ENCODE measurements at places on chromosomes 7 and 10. TPM values are rescaled to one million over a fixed set of nuclear protein-coding genes. Genes with fewer than 3 reads are reported as not detected.

DNA sequence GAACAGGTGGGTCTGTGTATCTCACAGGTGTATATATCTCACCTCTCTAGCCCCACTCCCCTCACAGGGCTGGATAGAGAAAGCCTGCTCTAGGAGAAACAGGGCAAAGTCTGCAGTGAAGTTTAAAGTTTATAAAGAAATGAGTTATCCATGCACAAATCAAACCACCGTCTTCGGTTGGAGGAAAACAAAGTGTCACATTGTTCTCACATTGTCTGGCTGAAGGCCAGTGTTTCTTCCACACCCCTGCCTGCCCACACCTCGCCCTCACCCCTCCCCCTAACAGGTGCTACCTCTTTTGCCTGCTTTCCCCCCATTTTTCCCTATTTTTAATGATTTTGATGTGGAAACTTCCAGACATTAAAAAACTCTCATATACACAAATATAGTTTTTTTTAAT is 25.8 kb downstream of the AQP1 start:
- no peak for DNase-seq

Gene BRAT1
- 20.0 TPM for total RNA-seq

- DNase-seq = peak; percentile 86
Observed at GRCh38 chr10:117373823-117374505, 1.3 kb downstream of the PDZD8 start.

DNA sequence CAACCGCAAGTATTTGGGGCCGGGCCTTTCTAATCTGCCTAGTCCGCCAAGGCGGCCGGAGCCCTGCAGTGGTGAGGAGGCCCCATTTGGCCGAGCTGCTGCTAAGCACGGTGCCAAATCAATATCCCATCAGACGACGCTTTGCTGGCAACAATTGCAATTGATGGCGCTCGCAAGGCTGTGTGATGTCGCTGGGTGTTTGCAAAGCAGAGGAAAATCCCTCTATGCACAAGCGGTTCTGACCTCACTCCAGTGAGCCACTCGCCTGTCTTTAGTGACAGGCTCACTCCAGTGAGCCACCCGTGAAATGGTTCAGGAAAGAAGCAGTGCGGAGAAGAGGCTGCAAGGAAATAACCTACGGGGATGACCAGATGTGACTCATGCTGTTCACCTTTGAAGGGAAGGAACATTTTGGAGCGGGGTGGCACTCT is 18.3 kb upstream of the PDE1C start:
- DNase-seq = no peak

GRCh38 chr7:69889338-69889975 is 291.2 kb downstream of the AUTS2 start:
- DNase-seq = no peak

GRCh38 chr10:13404305-13404759 is 56.2 kb upstream of the SEPHS1 start:
- DNase-seq = no peak

- no peak for DNase-seq
Observed at GRCh38 chr7:81296726-81297125, 377.9 kb upstream of the SEMA3C start.

- no peak for DNase-seq
Observed at GRCh38 chr10:37671802-37672201, 185.6 kb downstream of the ZNF248 start.

DNA sequence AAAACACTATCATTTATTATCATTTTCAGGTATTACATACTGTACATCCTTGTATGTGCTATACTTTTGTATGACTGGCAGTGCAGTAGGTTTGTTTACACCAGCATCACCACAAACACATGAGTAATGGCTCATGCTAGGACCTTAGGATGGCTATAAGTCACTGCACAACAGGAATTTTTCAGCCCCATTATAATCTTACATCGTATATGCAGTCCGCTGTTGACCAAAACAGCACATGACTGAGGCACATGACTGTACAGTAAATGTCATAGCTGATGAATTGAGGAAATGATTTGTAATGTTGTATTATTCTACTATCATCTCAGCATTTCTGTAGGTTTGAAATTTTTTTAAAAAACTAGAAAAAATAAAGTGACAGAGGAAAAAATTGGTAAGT is 38.6 kb downstream of the BPGM start:
- no peak for DNase-seq

DNA sequence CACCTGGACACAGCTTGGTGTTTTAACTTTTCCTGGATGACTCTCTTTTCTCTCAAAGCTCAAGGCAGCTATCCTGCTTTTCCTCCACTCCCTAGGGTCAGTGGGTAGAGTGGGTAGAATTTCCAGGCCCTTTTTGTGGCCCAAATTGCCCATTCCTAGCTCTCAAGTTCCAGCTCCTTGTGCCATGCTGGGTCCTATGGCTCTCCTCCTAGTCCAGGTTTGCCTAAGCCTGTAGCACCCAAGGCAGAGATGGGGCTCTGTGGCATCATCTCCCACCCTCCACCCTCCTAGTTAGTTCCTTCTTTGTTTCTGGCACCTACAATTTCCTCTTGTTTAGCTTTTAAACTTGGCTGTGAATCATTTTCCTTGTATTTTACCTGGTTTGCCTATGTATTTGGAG is 9.7 kb downstream of the CPA4 start:
- DNase-seq = no peak

DNA sequence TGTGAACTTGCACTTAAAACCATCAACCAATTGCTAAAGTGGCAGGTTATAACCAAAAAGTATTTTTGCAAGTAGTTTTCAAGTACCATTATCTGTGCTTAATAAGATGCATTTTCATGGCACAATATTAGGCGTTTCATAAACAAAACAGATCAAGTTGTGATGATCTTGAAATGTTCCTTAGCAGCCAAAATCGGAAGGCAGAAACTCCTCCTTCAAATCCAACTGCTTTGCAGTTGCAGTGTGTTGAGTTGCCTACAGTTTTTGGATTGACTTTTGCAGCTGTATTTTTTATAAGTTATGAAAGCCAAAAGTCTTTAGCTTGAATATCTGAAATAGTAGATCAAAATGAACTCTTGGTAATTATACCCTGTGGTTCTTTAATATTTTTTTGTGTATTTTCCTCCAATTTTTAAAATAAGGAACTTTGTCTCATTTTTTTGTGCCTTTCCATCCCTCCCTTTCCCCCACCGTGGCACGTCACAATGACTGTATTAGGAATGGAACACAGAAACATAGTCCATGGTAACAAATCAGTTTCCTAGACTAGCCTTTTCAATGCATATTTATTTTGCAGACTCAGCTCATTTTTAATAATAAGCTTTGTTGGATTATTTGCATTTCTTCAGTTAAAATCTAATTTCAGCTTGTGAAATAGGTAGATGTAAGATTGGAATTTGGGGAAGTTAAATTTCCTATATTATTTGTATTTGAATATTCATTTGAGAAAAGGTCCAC is 80.8 kb downstream of the ADD3 start:
- DNase-seq = no peak

DNA sequence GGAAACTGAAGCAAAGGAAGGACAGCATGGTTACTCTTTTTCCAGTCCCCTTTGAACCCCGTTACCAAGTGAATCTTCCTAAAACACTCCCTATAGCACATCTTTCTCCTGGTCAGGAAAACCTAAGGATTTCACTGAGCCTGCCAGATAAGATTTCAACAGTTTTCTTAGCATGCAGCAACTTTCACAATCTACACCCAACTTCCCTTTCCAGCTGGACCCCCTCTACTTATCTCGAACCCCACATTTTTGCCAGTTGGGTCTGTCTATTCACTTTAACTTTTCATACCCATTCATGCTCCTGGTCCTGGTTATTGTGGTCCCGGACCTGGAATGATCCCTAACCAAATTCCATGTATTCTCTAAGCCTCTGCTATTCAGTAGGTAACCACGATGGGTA is 14.9 kb upstream of the CPVL start:
- no peak for DNase-seq

DNA sequence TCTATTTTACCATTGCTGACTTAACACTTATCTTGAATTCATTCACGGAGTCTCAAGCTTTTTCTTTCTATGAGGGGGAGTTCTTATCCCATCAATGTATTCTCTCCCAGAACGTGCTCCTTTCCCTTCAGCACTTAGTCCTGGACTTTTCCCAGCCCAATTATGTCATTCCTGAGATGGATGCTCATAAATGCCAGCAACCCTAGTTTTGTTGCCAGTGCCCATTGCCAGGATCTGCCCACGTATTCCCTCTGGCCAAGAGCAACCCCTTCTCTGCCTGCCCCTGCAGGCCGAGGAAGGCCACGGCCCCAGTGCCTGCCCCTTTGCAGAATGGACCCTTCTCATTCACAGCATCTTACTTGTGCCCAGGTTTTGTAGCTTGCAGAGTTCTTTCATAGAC is 67.4 kb upstream of the PPP1R3C start:
- no peak for DNase-seq

- DNase-seq = no peak
Observed at GRCh38 chr10:117830787-117831212, 215.9 kb downstream of the RAB11FIP2 start.

- no peak for DNase-seq
Observed at GRCh38 chr7:17307969-17308648, 9.7 kb downstream of the AHR start.

GRCh38 chr7:110156511-110156910 is 934.4 kb upstream of the LRRN3 start:
- no peak for DNase-seq

GRCh38 chr7:127066974-127067373 is 185.8 kb downstream of the GRM8 start:
- DNase-seq = no peak

DNA sequence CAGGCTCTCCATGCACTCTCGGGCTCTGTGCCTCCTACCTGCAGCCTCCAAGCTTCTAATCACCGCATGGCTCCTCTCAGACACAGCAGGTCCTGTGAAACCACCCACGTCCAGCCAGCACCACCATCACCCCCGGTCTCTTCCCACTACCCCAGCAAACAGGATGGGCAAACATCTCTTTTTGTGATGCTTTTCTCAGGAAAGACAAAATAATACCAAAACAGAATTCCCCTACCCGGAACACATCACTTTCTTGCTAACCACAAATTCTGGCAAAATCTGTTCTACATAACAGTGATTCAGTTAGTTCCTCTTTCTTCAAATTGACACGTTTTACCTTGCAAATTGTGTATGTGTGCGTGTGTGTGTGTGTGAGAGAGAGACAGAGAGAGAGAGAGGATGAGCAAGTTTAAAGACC is 6.5 kb downstream of the SNX8 start:
- DNase-seq = no peak

Gene WEE2
- not detected for total RNA-seq

Gene AKR1C8
- not detected for total RNA-seq

Gene SPAM1
- not detected for total RNA-seq

Gene SNCG
- 55.0 TPM for total RNA-seq

Gene STK31
- total RNA-seq = 0.54 TPM

DNA sequence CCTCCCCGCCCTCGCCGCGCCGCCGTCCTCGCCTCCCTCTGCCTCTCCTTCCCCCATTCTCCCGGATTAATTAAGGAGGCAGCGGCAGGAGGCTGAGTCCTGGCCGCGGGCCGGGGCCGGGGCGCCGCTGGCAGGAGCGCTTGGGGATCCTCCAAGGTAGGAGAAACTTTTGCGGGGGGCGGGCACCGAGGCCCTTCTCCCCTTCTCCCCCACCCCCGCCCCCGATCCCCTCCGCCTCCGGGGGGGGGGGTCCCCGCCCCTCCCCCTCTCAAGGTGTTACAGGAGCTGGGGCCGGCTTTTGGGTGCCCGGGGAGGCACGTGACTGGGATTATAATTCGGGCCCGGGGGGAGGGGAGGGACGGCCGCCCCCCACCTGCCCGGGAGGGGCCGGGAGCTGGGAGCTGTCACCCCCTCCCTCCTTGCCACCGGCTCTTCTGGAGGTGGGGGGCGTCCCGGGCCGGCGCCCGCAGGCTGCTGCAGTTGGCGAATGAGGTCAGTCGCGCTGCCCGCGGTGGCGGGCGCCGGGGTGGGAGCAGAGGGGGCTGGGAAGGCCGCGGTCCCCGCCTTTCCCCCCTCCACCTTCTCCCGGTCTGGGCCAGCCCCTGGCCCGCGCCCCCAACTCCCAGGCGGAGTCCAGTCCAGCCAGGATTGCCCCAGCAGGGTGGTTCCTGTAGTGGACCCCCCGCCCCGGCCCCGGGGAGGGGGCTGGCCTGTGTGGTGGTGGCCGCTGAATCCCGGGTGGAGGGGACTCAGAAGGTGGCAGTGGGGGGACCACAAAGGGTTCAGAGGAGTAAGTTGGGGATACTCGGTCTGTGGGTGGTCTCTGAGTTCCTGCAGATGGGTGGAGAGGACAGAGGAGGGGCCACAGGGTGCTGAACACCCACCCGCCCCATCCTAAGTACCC is 567 bp downstream of the GTF2IRD1 start:
- DNase-seq = peak; percentile 72

- no peak for DNase-seq
Observed at GRCh38 chr7:18638594-18639452, 143.3 kb downstream of the HDAC9 start.

DNA sequence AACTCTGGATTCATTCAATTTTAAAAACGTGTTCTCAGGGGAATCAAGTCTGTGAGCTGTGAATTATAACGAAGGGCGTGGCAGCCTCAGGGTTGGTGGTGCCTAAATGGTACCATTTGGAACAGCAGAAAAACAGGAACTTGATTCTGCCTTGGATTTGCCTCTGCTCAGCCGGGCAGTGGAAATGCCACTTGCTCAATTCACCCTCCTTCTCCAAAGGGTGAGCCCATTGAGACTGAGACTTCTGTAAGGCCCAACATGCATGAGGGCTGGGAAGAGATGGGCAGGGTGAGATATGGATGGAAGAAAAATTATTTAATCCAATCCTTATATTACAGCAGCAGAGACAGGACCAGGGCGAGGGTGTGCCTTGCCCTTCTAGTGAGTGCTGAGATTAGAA is 107.1 kb upstream of the HABP2 start:
- DNase-seq = no peak

DNA sequence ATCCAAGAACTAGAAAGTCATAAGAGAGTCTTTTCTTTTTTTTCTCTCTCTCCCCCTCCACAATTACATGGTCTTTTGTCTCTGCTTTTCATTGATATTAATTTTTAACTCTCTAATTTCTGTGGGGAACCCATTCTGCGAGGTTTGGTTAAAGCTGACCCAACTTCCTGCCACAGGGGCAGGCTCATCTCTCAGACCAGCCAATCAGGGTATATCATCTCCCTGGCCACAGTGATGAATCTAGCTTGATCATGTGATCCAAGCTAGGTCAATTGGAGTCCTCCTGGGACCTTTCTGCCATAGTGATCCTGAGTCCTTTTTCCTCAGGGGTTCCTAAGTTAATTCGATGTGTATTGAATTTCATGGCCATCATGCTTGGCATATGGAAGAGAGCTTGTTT is 38.0 kb upstream of the TRUB1 start:
- DNase-seq = no peak

- DNase-seq = no peak
Observed at GRCh38 chr10:77016855-77017254, 620.8 kb downstream of the KCNMA1 start.

DNA sequence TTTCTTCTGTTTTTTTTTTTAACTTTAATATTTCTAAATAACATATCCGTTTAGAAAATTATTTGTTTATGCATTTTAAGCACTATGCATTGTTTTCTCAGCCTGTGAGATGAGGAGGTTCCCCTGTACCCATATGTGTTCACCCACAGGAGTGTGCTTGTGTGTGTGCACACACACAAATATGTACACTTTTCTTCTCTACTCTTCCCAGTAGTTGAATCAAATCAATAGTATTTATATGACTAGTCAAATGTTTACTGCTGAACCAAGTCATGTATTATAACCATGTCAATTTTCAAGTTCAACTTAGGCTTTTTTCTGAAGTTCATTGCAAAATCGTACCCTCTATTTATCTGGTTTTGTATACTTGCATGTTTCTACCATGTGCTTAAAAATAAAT is 37.3 kb downstream of the HDAC9 start:
- no peak for DNase-seq
